ENCODE measurements at places on chromosomes 4 and X. TPM values are rescaled to one million over a fixed set of nuclear protein-coding genes. Genes with fewer than 3 reads are reported as not detected.

The UGT2B15 gene
- not detected for total RNA-seq

The HTN1 gene
- total RNA-seq: not detected

The CSN3 gene
- total RNA-seq: not detected

The BEX4 gene
- total RNA-seq: 0.54 TPM

The MAGEB17 gene
- total RNA-seq: under 0.01 TPM

The CLCN3 gene
- 22.8 TPM for total RNA-seq

The ASB12 gene
- total RNA-seq: not detected

The RAB41 gene
- not detected for total RNA-seq

The WFS1 gene
- total RNA-seq: 9.7 TPM

The USP51 gene
- total RNA-seq: 1.1 TPM

The MED28 gene
- total RNA-seq: 9.3 TPM

The ANK2 gene
- 5.3 TPM for total RNA-seq

The GPC3 gene
- total RNA-seq: not detected

The GPC4 gene
- 0.54 TPM for total RNA-seq

The PAGE1 gene
- total RNA-seq: not detected

The THAP6 gene
- 12.8 TPM for total RNA-seq

The ITIH6 gene
- total RNA-seq: not detected

The C4orf46 gene
- 14.2 TPM for total RNA-seq

The ARHGAP6 gene
- 1.8 TPM for total RNA-seq

The NKX6-1 gene
- total RNA-seq: under 0.01 TPM

The FAM47E gene
- not detected for total RNA-seq

The SLC38A5 gene
- 12.2 TPM for total RNA-seq

The GATB gene
- total RNA-seq: 20.3 TPM

The ADGRG4 gene
- not detected for total RNA-seq

The AVPR2 gene
- total RNA-seq: not detected

The CCDC120 gene
- total RNA-seq: under 0.01 TPM

The GYG2 gene
- 9.2 TPM for total RNA-seq

The CXorf38 gene
- total RNA-seq: 10.0 TPM

The SH3RF1 gene
- 29.8 TPM for total RNA-seq

The TLR2 gene
- total RNA-seq: under 0.01 TPM

The LDB2 gene
- 92.8 TPM for total RNA-seq

The LONRF3 gene
- total RNA-seq: not detected

The C4orf36 gene
- total RNA-seq: 0.28 TPM

The FBXL5 gene
- 62.6 TPM for total RNA-seq

The GAGE13 gene
- not detected for total RNA-seq

The POLR2B gene
- total RNA-seq: 106 TPM

The KLF8 gene
- not detected for total RNA-seq

The CAPN6 gene
- not detected for total RNA-seq

The MTMR8 gene
- total RNA-seq: under 0.01 TPM

The IGFBP7 gene
- total RNA-seq: 33.2 TPM

The PABPC5 gene
- 0.90 TPM for total RNA-seq

The CTAG2 gene
- 27.1 TPM for total RNA-seq

The ZNF718 gene
- 1.8 TPM for total RNA-seq

The PWWP3B gene
- not detected for total RNA-seq

The SYTL4 gene
- total RNA-seq: 2.3 TPM

The SMIM10 gene
- 3.6 TPM for total RNA-seq

The MAP7D2 gene
- total RNA-seq: under 0.01 TPM

The TGIF2LX gene
- total RNA-seq: not detected

The PNMA5 gene
- total RNA-seq: not detected

Measured in IMR-90 (cell line).